ENCODE measurements at places on chromosomes 7 and 10. TPM values are rescaled to one million over a fixed set of nuclear protein-coding genes. Genes with fewer than 3 reads are reported as not detected.

C10orf62 gene
- 0.25 TPM for total RNA-seq

HILPDA gene
- total RNA-seq, result 16.2 TPM

LRRC4 gene
- 9.3 TPM for total RNA-seq

CHN2 gene
- total RNA-seq, result 19.0 TPM

SMKR1 gene
- not detected for total RNA-seq

All from cardiac muscle cell (in vitro differentiated cells and primary cell).